Pancreas (tissue), 10 donors: ENCODE measurements at places on chromosomes 3 and 15. TPM values are rescaled to one million over a fixed set of nuclear protein-coding genes. Genes with fewer than 3 reads are reported as not detected.

The FHIT gene
- polyA plus RNA-seq: 7.0 TPM

The ANKUB1 gene
- not detected for polyA plus RNA-seq

The CCR8 gene
- not detected for polyA plus RNA-seq

The THUMPD3 gene
- polyA plus RNA-seq: 20.6 TPM

- no peak for DNase-seq
These were observed 280.3 kb upstream of the PROK2 start for GRCh38 chr3:72065236-72065635.

DNA sequence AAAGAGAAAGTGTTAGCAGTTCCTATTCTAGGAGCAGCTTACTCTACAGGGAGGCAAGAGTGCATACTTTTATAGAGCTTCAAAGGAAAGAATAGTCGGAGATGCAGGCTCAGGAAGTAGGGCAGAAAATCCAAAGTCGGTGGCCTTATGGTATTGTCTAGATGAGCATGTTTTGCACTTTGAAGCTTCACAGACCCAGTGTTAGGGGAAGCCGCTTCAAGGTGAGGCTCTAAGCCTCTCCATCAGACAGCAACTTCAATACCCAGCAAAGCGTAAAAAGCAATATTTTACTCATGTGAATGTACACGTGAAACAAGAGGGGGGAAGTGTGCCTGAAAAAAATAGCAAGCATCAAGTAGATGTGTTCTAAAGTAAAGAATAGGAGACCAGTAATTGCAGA is 125.6 kb upstream of the RASGRP1 start:
- DNase-seq: no peak

DNA sequence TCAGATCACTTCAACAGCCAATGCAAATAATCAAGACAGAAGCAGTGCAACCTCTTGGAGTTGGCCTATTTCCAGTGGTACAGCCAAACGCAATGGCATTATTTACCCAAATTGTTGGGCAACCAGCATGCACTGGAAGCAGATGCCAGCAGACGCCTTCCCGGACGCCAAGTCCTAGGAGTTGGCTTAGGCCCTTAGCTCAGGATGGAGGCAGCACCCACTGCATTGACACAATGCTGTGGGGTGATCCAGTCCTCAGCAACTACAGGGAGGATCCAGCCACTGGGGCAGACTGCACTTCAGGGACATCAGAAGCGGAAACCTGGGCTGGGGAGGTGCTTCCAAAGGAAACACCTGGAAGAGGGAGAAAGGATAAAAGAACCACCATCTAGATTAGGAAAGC is 290.4 kb downstream of the FAM43A start:
- no peak for DNase-seq

DNA sequence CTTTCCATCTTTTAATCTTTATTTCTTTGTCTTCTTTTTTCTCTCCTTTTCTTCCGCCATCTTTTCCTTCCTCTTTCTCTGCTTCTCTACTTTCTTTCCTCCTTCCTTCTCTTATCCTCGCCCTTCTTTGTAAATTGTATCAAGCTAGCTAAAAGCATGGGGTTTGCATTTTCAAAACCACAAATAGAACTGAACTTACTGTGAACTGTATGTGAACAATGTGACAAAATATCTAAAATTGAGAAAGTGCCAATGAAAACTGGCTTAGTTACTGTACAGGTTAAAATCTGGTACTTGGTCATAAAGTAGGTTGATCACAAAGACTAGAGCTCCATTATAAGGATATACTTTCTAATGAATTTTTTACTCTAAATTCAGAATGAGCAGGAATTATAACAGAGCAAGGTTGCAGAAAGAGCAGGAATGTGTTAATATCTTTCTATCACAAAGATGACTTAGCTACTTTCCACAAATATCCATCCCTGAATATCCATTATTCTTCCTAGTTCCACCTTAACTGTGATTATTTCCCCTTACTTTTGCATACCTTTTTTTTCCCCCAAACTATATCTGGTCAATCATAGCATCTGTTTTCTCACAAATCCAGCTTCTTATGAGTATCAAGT is 122.4 kb downstream of the LSAMP start:
- DNase-seq: no peak

DNA sequence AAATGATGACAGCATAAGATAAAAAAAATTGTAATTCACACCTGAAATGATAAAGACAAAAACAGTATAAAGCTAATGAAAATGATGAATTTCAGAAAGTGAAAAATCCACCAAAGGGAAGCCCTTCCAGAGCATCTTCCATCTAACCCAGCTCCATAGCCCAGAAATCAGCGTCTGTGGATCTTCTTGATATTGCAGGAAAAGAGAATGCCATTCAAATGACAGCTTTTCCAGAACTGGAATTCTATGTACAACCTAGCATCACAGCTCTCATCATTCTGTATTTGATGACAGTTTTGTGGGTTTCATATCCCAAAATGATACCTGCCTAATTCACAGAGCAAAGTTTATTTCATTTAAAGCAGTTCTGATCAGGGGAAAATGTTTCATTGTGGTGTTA is 267.3 kb downstream of the FHIT start:
- DNase-seq: no peak

GRCh38 chr15:27082526-27082925 is 111.5 kb downstream of the GABRG3 start:
- DNase-seq: no peak

GRCh38 chr15:52370010-52370409 is 74.4 kb upstream of the MYO5C start:
- no peak for DNase-seq

GRCh38 chr3:134640872-134641470 is 9.9 kb downstream of the KY start:
- no peak for DNase-seq
